ENCODE measurements at places on chromosomes 5 and 9. TPM values are rescaled to one million over a fixed set of nuclear protein-coding genes. Genes with fewer than 3 reads are reported as not detected.
A peak's percentile ranks its signal among the peaks of the same experiment; 100 is the strongest.

The TDRD7 gene
- 8.7 TPM for polyA plus RNA-seq

DNA sequence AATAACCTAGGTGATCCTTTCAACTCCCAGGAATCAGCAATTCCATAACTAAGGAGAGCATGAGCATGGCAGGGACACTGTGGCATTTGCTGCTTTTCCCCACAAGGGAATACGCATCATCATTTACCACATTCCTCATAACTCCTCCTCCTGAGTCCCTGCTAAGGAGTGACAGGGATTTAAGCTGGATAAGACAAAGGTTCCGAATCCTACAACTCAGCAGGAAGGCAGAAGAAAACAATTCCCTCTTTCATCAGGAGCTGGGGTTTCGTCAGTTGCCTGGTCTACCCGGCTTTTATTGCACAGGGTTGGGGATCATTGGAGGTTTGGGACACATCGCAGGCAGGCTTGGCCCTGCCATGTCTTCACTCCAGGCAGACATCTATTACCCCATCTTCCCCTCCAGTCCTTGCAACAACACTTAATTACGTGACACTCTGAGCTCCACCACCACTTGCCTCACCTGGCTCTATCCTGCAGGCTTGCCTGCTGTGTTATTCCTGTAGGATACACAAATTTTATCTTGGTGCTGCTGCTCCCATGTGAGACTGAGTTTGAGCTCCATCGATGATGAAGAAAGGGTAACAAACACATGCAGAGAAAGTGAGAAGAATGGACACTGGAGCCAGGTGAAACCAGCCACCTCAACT lies 563.0 kb upstream of the KLF4 start:
- peaks cover 69% of the 10 kb centered on the region for H3K4me1 ChIP-seq
- H3K27ac ChIP-seq, result no peak overlapping the region
- no peak overlapping the region for H3K4me3 ChIP-seq
- DNase-seq, result no peak

- peaks cover 20% of the 10 kb centered on the region for H3K4me1 ChIP-seq
- H3K36me3 ChIP-seq, result no peaks in the 10 kb centered on the region
- H3K4me3 ChIP-seq, result no peak overlapping the region
- no peak for DNase-seq
Measured at GRCh38 chr5:157561110-157561509, 14.5 kb downstream of the ADAM19 start.

The CTXN3 gene
- 0.10 TPM for polyA plus RNA-seq

The PLPPR1 gene
- 0.03 TPM for polyA plus RNA-seq

DNA sequence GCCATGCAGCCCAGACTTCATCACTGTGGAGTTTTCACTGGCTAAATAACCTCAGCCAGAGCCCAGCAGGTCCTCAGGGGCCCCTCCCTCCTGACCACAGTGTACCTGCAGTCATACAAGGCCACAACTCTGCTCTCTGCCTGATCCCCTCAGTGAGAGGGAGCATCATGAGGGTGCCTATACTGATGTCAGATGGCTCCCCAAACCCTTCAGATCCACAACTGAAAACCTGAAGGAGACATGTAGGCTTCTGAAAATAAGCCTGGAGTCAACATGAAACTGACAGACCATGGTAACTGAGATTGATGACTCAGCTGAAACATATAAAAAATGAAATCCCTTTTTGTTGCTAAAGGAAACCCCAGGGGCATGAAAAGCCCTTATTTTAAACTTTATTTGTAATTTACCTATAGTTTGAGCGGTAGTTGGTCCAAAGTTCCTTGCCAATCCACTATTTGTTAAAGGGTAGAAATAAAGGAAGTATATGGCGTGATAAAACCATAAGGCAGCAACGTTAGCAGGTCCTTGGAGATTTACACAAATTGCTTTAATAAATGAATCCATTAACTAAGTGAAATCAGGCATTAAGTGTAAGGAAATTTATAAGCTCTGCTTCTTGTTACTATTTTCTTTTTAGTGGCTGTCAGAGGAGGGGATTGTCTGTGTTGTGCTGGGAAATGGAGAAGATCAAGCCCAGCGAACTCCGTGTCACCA lies 68.3 kb downstream of the FGF1 start:
- no peak overlapping the region for H3K27ac ChIP-seq
- no peaks in the 10 kb centered on the region for H3K36me3 ChIP-seq
- H3K4me3 ChIP-seq, result no peak overlapping the region
- no peaks in the 10 kb centered on the region for H3K27me3 ChIP-seq
- no peak for DNase-seq

DNA sequence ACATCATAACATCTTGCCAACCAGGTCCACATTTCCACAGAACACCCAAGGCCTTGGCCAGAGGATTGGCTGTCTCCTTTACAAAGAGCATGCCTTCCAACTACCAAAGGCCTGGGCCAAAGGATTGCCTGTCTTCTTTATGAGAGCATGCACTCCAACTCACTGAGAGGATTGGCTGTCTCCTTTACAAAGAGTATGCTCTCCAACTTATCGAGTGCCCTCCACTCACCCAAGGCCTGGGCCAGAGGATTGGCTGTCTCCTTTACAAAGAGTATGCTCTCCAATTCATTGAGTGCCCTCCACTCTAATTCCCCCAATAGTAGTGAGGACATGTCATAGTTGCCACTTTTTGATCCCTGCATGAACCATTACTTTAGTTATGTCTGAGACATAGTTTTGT lies 79.9 kb upstream of the TAS2R1 start:
- DNase-seq, result no peak
- H3K4me3 ChIP-seq, result no peak overlapping the region
- H3K36me3 ChIP-seq, result no peaks in the 10 kb centered on the region
- no peaks in the 10 kb centered on the region for H3K4me1 ChIP-seq

DNA sequence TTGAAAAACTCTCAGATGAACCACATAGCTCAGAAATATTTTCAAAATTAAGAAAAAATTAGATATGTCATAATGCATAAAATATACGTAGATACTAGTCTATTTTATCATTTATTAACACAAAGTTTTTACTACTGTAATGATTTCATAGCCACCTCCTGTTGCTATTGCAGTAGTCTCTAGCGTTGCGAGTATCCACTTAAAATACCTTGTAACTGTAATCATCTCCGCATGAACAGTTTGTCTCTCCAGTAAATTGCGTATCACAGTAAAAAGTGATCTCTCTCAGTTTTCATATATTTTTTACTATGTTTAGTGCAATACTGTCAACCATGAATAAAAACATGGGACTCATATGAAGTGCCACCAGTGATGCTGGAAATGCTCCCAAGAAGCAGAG lies 417.9 kb upstream of the ZNF462 start:
- no peak overlapping the region for H3K4me3 ChIP-seq
- H3K36me3 ChIP-seq, result no peaks in the 10 kb centered on the region
- no peaks in the 10 kb centered on the region for H3K27me3 ChIP-seq
- DNase-seq, result no peak
- no peaks in the 10 kb centered on the region for H3K4me1 ChIP-seq

DNA sequence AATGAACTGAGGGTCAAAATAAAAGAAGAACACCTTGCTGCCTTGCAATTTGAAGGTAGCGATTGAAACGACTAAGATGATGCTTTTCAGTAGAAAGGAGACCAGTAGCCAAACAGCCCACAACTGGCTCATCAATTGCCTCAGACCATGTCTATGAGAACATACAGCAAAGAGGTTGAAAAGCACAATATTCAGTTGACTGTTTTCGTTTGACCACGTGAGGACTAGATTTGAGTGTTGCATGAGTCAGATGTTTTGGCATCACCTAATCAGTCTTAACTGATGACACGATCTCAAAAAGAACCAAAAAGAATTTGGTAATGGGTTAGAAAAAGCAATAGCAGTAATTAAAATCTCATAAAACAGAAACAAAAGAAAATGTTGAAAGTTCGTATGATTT lies 82.7 kb upstream of the IL7R start:
- DNase-seq, result no peak
- no peaks in the 10 kb centered on the region for H3K36me3 ChIP-seq
- H3K27ac ChIP-seq, result no peak overlapping the region
- no peaks in the 10 kb centered on the region for H3K27me3 ChIP-seq

DNA sequence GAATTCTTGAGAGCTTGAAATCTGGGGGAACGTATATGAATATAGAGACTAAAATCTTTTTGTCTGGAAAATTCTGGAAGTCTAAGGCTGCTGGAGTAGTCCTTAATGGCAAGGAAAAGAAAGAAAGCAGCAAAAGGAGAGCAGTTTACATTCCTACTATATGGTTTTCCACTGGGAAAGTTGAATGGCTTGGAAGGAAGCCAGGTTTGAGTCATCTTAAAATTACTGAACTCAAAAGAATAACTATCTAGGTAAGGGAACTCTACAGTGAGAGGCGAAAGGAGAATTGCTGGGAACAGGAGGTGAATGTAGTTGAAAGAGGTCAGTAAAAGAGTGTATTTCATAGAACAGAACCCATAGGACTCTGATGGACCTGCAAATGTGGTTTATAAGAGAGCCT lies 258.1 kb upstream of the EDIL3 start:
- no peak overlapping the region for H3K27ac ChIP-seq
- no peak for DNase-seq
- no peaks in the 10 kb centered on the region for H3K27me3 ChIP-seq
- H3K36me3 ChIP-seq, result no peaks in the 10 kb centered on the region
- no peak overlapping the region for H3K4me3 ChIP-seq
- no peaks in the 10 kb centered on the region for H3K4me1 ChIP-seq

The PCDHGA7 gene
- polyA plus RNA-seq, result 0.14 TPM

The SLCO6A1 gene
- polyA plus RNA-seq, result not detected

The SHC3 gene
- polyA plus RNA-seq, result 0.01 TPM

The STC2 gene
- polyA plus RNA-seq, result 4.1 TPM

DNA sequence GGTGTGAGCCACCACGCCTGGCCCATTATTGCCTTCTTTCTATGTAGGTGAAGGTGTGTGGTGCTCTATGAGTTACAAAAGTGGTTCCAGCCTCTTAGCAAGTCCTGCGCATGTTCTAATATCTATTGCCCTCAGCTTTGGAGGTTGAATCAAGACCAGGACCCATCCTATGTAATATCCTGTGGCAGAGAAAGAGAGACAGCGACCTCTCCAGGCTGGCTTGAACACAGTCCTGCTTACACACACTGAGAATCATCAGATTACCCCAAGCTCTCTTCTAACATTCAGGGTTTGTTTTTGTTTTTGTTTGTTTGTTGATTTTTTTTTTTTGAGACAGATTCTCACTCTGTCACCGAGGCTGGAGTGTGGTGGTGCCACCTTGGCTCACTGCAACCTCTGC lies 94.7 kb upstream of the OSMR start:
- H3K27me3 ChIP-seq, result peaks cover 3% of the 10 kb centered on the region
- H3K27ac ChIP-seq, result no peak overlapping the region
- H3K4me1 ChIP-seq, result no peaks in the 10 kb centered on the region
- H3K36me3 ChIP-seq, result no peaks in the 10 kb centered on the region

The ATG12 gene
- 43.9 TPM for polyA plus RNA-seq

DNA sequence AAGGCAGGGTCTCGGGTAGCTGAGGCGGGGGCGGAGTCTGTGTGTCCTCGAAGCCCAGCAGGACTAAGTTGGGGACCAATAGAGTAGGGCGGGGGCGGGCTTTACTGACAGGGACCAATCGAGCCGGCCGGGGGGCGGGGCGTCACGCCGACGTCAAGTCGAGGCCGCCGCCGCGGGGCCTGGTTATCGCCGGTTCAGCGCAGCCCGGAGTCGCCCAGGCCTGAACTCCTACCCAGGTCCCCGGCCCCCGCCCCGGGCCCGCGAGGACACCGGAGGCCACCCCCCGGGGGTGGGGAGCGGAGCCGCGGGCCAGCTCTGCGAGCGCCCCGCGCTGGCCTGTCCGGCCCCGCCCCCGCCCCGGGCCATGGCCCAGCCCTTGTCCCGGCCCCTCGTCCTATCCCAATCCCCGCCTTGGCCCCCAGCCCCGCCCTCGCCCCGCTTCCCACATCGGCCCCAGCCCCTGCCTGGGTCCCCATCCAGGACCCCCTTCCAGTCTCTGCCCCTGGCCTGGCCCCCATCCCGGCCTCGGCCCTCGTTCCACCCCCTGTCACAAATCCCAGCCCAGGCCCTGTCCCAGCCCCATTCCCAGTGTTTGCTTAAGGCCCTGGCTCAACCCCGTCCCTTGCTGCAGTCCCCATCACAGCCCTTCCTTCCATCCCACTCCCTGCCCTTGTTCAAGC lies at the start of gene TMEM8B:
TMEM8B (plus strand) TSS at position 145 of the 680 bp plus-strand sequence; CDS start at position 365, 220 bp downstream.
- H3K4me1 ChIP-seq, result peaks cover 18% of the 10 kb centered on the region
- H3K36me3 ChIP-seq, result no peaks in the 10 kb centered on the region
- DNase-seq, result no peak
- peak within 1 kb of the TSS; percentile 53 for H3K4me3 ChIP-seq
- peak within 1 kb of the TSS; percentile 47 for H3K27ac ChIP-seq

DNA sequence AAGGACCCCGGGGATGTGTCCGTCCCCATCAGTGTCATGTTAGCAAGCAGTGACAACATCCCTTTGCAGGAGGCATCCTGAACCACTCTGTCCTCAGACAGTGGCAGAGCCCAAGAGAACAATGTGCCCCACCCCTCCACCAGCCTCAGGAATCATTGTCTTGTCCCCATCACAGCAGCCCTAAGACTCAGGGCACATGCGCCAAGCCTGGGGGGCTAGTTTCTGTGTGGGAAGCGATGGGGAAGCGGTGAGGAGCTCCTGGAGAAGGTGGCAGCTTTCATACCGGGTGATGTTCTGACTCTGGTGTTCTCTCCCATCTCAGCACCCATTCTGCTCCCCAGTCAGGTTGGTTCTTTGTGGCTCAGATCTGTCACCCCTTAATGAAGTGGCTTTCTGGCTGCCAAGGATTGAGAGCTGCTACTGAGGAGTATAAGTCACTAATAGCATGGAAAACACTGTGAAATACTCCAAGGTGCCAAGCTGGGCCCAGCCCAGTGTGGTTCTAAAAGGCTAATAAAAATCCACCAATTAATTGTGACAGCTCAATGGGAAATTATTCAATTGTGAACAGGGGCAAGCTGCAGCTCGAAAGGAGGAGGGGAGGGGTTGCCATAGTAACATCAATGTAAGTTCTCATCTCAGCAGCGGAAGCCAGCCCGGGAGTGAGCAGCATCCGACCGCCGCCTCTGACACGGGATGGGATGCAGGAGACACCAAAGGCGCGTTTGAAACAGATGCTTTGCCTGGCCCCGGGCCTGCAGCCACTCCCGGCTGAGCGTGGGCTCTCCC lies 4.7 kb downstream of the QRFP start:
- no peak for DNase-seq
- H3K36me3 ChIP-seq, result peaks cover 11% of the 10 kb centered on the region
- no peak overlapping the region for H3K27ac ChIP-seq
- no peaks in the 10 kb centered on the region for H3K4me1 ChIP-seq
- peaks cover 7% of the 10 kb centered on the region for H3K27me3 ChIP-seq

GRCh38 chr5:170486371-170486770 lies 17.4 kb upstream of the KCNIP1 start:
- no peaks in the 10 kb centered on the region for H3K27me3 ChIP-seq
- no peak for DNase-seq
- H3K27ac ChIP-seq, result no peak overlapping the region
- H3K36me3 ChIP-seq, result no peaks in the 10 kb centered on the region
- H3K4me3 ChIP-seq, result no peak overlapping the region

Measured in keratinocyte (primary cell).